ENCODE measurements at places on chromosomes 2 and 18.

- DNase-seq: no peak
Observed at GRCh38 chr2:239285071-239285931, 115.5 kb downstream of the HDAC4 start.

GRCh38 chr18:13217971-13218367, 591 bp upstream of the LDLRAD4 start:
- DNase-seq: no peak

GRCh38 chr2:24576617-24577016, 85.6 kb downstream of the NCOA1 start:
- DNase-seq: no peak

DNA sequence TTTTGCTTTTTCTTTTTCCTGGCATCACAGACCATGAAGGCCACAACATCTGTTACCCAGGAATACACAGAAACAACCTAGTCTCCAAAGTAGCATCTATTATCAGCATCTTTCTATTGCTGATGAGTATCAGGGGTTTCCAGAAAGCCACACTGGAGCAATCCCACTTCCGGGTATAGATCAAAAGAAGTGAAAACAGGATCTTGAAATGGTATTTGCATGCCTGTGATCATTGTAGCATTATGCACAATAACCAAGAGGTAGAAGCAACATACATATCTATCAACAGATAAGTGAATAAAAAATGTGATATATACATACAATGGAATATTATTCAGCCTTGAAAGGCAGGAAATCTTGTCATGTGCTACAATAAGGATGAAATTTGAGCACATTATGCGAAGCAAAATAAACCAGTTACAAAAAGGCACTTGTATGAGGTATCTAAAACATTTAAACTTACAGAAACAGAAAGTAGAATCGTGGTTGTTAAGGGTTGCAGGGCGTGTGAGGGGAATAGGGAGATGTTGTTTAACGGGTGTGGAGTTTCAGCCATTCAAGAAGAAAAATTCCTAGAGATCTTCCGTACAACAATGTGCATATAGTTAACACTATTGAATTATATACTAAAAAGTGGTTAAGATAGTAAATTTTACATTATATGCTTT, 115.1 kb downstream of the KCNE4 start:
- DNase-seq: no peak

- no peak for DNase-seq
Observed at GRCh38 chr2:161139098-161139987, 20.9 kb upstream of the TANK start.

DNA sequence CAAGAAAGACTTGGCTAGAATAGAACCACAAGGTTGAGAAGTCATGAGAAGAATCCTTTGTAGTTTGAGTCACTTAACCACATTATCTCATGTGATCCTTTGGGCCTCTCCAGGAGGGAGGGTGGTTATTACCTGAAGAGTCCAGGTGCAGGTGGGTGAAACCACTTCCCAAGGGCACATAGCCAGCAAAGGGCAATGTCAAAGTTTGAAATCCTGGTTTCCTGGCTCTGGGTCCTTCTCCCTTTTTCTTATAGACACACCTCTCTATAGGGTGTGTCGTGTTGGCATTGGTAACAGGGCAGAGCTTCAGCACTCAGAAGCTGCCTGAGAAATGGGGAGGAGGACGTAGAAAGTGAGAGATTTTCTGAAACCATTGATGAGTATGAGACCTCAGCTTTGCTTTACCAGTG, 137.9 kb downstream of the MGAT5 start:
- no peak for DNase-seq

DNA sequence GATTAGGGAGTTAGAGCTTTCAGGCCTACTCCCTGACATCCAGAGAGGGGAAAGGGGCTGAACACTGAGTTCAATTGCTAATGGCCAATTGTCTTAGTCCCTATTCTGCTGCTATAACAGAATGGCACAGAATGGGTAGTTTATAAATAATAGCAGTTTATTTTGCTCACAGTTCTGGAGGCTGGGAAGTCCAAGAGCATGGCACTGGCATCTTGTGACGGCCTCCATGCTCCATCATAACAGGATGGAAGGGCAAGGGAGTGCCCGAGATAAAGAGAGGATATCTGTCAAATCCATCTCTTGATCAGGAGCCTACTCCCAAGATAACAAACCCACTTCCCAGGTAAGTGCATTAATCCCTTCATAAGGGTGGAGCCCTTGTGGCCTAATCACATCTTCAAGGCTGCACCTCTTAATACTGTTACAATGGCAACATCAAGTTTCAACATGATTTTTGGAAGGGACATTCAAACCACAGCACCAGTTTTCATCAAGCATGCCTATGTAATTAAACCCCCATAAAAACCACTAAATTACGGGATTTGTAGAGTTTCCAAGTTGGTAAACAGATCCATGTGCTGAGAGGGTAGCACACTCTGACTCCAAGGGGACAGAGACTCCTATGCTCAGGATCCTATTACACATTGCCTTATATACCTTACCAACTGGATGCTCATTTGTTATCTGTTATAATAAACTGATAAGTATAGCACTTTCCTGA, 44.6 kb downstream of the BAZ2B start:
- no peak for DNase-seq

- DNase-seq: no peak
Observed at GRCh38 chr2:64448041-64448426, 5.9 kb upstream of the LGALSL start.

DNA sequence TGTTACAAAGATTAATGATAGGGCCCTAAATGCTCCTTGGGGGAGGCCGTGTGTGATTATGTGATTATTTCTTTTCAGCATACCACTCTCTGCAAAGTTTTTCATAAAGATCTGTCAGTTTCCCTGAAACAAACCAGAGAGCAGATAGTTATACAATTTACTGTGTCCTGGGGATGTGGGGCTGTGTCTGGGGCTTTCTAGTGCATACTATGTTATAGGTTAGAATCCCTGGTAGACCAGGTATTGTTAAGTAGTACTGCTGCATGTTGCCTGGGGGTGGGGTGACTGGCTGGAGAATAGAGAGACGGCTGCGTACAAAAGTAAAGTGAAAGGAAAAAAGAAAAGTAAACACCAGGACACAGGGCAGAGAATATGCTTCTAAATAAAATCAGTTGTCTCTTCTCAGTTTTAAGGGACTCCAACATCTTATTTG, 3.3 kb upstream of the CCBE1 start:
- no peak for DNase-seq

- no peak for DNase-seq
Observed at GRCh38 chr2:313991-314390, 26.1 kb upstream of the ALKAL2 start.

GRCh38 chr2:196249860-196250259, 78.5 kb upstream of the STK17B start:
- no peak for DNase-seq
